Nephron progenitor cell (in vitro differentiated cells): ENCODE measurements at places on chromosomes 7 and 10.
A peak's percentile ranks its signal among the peaks of the same experiment; 100 is the strongest.

DNA sequence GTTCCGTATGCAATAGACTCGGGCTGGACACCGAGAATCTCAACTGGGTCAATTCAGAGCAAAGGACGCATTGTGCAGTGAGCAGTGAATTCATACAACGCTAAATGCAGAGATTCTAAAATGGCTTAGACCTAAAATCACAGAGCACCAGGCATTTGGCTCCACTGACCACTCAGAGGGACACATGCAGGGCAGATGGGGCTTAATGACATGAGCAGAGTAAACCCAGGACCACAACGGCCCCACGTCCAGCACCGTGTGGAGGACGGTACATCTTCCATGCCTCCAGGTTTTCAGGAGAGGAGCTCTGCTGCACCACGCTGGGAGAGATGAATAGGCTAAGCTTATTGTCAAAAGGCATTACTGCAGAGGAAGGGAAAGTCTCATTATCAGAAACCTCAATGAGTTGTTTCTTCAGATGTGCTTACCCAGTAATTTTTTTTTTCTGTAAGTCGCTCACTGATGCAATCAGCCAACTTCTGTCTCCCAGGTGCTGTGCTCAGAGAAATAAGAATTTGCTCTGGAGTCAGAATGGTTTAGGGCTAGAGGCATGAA lies 555.0 kb downstream of the PTPRN2 start:
- peak overlapping the region; percentile 23 for H3K27ac ChIP-seq
- DNase-seq, result no peak
- H3K36me3 ChIP-seq, result peaks cover 14% of the 10 kb centered on the region
- peaks cover 51% of the 10 kb centered on the region for H3K4me1 ChIP-seq
- no peaks in the 10 kb centered on the region for H3K27me3 ChIP-seq

DNA sequence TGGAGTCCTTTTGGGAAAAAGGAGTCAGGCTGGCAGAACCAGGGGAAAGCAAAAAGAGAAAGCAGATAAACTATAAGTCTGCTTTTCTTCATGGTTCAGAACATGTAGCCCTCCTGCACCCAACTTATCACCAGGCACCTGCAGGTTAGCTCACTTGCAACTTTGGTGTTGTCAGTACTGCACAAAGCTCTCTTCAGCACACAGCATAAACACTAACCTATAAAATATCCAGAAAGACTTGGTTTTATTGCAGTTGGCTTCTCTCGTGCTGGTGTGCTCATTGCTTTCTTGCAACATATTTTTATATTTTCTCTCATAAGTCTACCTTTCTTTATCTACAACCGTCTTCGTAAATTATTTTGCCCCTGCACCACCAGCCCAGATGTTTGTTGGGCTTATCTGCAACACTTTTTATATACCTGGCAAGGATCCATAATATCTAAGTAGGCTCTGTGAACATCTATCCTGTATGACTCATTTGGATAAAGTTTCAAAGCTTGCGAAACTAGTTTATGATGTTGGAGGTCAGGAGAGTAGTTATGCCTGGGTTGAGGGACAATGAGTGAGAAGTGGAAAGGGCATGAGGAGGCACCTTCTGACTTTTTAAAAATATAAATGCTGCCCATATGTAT lies 164.6 kb downstream of the ANKRD30A start:
- DNase-seq, result no peak
- no peak overlapping the region for H3K4me3 ChIP-seq
- no peak overlapping the region for H3K27ac ChIP-seq
- peaks cover 5% of the 10 kb centered on the region for H3K27me3 ChIP-seq

DNA sequence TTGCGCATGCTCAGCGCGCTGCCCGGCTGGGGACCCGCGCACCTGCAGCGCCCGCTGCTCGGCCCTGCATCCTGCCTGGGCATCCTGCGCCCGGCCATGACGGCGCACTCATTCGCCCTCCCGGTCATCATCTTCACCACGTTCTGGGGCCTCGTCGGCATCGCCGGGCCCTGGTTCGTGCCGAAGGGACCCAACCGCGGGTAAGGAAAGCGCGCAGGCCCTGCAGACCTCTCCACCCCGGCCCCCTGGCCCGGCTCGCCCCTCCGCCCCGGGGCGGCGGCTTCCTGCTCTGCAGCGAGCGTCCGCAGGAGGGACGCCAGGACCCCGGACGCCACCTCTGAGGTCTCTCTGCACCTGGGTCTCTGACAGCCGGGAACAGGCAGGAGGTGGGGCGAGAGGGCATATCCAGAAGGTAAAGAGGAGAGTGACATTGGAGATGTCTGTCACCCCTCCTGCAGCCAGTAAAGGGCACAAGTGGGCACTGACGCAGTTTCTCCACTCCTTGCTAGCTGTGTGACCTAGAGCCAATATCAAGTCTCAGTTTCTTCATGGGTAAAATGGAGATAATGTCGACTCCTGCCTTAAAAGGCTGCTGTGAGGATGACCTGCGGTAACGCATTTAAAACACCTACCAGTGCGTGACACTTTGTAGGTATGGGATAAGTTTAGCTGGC lies 338 bp downstream of the ATP6V0E2 start:
- H3K27ac ChIP-seq, result no peak overlapping the region
- H3K36me3 ChIP-seq, result peaks cover 5% of the 10 kb centered on the region
- DNase-seq, result no peak

DNA sequence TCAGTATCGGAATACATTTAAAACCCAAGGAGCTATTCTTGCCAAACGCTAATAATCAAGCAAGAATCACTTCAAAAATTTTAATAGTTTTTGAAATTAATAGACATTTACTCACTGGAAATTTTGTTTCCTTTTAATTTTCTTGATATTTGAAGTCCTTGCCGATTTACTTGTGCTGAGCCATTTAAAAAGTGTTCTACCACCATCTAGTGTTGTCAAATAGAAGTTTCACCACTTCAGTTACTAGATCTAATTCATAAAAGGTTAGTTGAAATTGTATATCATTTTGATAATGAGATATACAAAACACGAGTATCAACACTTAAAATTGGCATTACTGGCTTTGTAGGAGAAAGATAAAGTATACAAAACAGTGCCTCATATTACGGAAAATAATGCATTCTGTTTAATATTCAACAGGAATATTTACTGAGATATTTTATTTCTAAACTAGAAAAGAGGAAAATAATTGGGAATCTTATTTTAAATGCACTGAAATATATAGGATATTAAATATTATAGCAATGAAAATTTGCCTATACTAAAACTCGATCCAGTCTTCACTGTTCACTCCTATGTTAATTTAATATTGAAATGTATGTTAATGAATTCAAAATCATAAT lies 664.8 kb upstream of the SEMA3D start:
- no peak overlapping the region for H3K27ac ChIP-seq
- H3K36me3 ChIP-seq, result no peaks in the 10 kb centered on the region
- H3K27me3 ChIP-seq, result peaks cover 3% of the 10 kb centered on the region

DNA sequence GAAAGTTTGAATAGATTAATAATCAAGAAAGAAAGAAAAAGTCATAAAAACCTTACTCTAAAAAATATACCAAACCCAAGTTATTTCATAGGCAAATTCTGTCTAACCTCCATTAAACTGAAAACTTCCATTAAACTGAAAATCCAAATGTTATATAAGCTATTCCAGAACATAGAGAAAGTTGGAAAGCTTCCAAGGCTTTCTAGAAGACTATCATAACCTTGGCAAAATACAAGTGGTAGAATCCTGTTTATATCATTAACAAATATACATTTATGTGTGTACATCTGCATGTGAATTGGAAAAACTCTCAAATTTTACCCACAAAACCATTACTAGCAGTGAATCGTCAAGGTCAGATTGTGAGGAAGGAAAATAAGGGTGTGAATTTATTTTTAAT lies 23.9 kb downstream of the TEX36 start:
- no peak overlapping the region for H3K27ac ChIP-seq
- no peaks in the 10 kb centered on the region for H3K36me3 ChIP-seq
- H3K4me1 ChIP-seq, result peaks cover 15% of the 10 kb centered on the region
- H3K4me3 ChIP-seq, result no peak overlapping the region
- peaks cover 2% of the 10 kb centered on the region for H3K27me3 ChIP-seq

- H3K4me1 ChIP-seq, result peaks cover 27% of the 10 kb centered on the region
- H3K36me3 ChIP-seq, result no peaks in the 10 kb centered on the region
- peaks cover 6% of the 10 kb centered on the region for H3K27me3 ChIP-seq
- H3K4me3 ChIP-seq, result no peak overlapping the region
These were observed 588.6 kb downstream of the NRG3 start for GRCh38 chr10:82463614-82464013.

DNA sequence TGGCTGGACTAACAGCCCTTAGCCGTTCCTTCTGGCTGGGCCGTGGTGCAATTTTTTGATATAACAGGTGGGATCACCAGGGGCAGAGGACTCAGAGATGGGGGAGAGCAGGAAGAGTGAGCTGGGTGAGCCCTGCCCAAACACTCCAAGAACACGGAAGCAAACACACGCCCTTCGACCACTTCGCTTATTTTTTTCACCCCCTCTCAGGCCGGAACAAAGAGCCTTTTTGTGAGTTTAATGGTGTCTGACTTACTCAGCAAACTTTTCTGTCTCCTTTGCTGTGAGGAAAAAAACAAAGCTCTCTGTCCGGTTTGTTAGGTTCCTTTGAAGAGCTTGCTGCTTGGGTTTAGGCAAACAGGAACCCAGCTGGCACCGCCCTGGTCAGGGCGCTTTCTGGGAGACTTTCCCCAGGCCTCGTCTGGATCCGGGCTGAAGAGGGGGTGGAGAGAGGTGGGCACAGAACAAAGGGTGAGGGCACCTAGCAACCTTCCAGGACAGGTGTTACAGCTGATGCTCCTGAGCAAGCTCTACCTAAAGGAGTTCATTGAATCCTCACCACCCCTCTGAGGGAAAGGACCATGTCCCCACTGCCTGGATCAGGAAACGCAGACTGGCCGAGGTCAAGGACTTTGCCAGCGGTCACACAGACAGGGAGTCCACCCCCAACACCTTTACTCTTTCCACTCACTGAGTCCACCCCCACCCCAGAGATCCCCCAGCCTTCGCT lies 23.3 kb downstream of the CALML3 start:
- H3K27ac ChIP-seq, result no peak overlapping the region
- DNase-seq, result no peak
- no peak overlapping the region for H3K4me3 ChIP-seq
- peaks cover 4% of the 10 kb centered on the region for H3K36me3 ChIP-seq

GRCh38 chr10:43806831-43807640 lies 158.4 kb upstream of the ZNF32 start:
- H3K4me1 ChIP-seq, result peaks cover 53% of the 10 kb centered on the region
- no peaks in the 10 kb centered on the region for H3K36me3 ChIP-seq
- H3K4me3 ChIP-seq, result no peak overlapping the region
- no peaks in the 10 kb centered on the region for H3K27me3 ChIP-seq
- DNase-seq, result no peak

DNA sequence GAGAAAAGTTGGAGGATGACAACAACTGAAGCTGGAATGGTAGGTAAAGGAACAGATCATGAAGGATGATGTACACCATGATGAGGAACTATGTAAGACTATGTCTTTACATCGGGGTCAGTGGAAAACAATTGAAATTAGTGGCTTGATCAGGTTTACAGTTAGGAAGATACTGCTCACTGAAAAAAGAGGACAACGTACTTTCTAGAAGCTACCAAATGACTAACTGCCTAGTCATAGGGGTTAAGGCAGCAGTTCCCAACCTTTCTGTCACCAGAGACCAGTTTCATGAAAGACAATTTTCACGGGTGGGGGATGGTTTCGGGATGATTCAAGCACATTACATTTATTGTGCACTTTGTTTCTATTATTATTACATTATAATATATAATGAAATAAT lies 91.6 kb upstream of the ANKRD1 start:
- no peaks in the 10 kb centered on the region for H3K36me3 ChIP-seq
- no peak overlapping the region for H3K27ac ChIP-seq
- H3K4me3 ChIP-seq, result no peak overlapping the region
- no peaks in the 10 kb centered on the region for H3K27me3 ChIP-seq

DNA sequence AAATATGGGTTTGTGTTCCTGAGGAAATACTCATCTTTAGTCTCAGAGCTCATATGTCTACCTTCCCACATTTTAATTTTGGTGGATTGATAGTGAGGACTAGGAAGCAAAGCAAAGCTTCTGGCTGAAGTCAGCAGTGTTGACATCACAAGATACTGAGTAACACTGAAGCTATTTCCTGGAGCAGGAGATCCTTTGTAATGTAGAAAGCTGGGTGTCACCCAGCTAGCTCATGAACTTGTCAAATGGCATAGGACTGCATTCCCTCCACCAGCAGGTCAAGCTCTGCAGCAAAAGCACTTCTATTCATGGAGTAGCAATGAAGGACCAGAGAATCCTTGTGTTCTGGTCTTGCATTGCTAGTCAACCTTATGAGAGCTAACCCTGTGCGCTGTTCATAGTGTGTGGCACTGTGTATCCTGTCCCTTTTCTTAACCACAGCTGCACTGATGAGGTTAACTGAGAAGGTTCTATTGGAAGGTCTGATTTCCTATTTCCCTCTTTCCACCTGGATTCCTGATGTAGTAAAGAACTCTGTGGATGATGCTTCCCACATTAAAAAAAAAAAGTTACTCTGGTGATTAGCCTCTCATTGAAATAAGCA lies 94.8 kb upstream of the ZNF804B start:
- no peaks in the 10 kb centered on the region for H3K4me1 ChIP-seq
- peaks cover 7% of the 10 kb centered on the region for H3K27me3 ChIP-seq
- no peak overlapping the region for H3K27ac ChIP-seq
- no peaks in the 10 kb centered on the region for H3K36me3 ChIP-seq
- no peak for DNase-seq
- no peak overlapping the region for H3K4me3 ChIP-seq

DNA sequence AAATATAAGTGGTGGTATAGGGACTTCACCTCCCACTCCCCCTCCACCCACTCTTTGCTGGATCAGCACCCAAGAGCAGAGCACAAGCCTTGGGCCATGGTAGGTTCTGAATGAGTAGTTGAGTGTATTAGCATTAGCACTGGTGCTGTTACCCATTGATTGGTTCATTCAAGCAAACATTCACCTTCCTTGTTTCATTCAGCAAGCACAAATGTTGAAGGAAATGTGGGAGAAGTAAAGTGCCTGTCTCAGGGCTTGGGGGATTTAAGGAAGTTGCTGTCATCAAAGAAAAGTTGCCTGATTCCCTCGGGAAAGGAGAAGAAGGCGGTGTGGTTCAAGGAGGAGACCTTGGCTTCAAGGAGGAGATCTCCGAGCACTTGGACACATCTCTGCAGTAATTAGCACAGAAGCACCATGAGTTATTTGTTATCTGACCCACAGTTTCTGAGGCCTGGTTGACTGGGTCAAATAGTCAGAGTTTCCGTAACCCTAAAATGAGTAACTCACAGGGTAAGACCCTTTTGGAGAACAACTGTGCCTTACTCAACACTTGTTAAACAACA lies 17.3 kb downstream of the IL2RA start:
- no peak overlapping the region for H3K27ac ChIP-seq
- H3K27me3 ChIP-seq, result peaks cover 46% of the 10 kb centered on the region
- H3K36me3 ChIP-seq, result no peaks in the 10 kb centered on the region
- H3K4me3 ChIP-seq, result no peak overlapping the region
- DNase-seq, result no peak

DNA sequence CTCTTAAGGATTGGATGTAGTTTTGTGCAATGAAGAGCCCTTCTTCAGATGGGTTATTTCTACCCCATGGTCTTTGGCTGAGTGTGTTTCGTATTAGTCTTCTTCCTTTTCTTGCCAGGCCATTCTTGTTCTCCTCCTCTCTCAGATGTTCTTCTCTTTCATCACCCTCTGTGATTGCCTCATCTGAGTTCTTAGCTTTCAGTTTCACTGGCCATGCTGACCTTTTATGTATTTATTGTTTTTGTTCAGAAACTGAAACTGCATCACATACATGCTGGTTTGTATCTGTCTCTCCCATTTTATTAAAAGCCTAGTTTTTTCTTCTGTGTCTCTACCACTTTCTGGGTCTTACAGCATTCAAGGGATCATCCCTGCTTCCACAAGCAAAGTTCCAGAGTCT lies 21.7 kb upstream of the PCGF5 start:
- no peak overlapping the region for H3K27ac ChIP-seq
- no peaks in the 10 kb centered on the region for H3K27me3 ChIP-seq
- H3K4me1 ChIP-seq, result peaks cover 8% of the 10 kb centered on the region
- no peak for DNase-seq
- H3K4me3 ChIP-seq, result no peak overlapping the region
